Mesenchymal stem cell (in vitro differentiated cells and primary cell): ENCODE measurements at places on chromosomes 4 and X.

- peak; percentile 51 for DNase-seq
Observed at GRCh38 chrX:40908857-40909475, 173.6 kb upstream of the MED14 start.

DNA sequence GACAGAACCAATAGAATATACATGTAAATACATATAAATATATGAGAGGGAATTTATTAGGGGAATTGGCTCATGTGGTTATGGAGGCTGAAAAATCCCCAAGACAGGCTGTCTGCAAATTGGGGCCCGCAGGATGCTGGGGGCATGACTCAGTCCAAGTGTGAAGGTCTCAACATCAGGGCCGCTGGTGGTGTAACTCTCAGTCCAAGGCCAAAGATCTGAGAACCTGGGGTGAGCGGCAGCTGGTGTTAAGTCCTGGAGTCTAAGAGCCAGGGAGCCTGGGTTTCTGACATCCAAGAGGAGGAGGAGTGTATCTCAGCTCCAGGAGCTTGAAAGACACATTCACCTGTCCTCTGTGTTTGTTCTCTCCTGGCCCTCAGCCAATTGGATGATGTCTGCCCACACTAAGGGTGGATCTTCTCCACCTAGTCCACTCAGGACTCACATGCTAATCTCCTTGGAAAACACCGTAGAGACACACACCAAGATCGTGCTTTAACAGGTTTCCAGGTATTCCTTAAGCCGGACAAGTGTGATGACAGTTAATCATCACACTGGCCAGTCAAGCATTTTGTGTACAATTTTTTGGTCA is 28.9 kb downstream of the TIGD2 start:
- no peak for DNase-seq

DNA sequence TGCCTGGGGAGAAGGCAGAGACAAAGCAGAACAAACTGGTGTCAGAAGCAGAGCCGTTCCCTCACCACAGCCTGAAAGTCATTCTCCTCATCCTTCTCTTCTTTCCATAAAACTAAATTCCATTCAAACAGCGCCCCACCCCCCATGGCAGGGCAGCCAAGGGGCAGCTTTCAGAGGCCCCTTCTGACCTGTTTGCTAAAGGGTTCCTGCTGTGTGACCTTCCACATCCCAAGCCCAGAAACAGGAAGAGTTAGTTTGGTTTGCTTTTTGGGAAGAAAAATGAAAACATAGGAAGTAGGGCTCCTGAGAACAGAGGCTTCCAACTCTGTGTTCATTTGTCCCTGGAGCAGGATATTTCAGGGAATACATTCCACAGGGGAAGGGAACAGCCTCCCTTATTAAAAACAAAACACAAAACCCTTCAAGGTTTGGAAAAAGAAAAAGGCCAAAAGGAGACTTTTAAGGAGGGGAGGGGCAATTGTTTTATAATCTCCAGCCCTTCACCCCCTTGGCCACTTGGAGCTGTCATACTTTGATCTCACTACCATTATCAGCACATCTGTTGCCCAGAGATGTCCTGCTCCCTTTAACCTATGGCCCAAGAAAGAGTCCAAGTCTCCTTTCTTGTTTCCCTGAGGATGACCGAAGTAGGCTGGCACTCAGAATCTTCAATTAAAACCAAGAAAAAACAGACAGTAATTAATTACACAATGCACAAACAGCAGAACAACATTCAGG is 25.3 kb downstream of the STARD8 start:
- no peak for DNase-seq

DNA sequence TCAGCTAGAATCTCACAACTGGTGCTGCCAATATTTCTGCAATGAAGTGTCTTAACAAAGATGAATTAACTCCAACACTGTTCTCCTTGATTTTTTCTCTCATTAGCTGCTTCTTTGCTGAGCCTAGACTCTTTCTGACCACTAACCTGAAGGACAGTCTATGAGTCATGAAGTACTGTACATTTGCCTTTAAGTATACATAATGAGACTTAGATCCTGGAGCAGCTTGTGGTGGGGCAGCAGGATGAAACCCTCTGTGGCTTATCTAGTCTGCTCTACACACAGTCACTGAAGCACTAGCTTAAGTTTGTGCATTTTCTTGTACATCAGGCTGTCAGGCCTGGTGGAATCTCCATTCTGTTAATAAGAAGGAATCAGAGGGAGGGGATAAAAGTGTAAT is 307.4 kb upstream of the SMIM31 start:
- DNase-seq: peak; percentile 26

DNA sequence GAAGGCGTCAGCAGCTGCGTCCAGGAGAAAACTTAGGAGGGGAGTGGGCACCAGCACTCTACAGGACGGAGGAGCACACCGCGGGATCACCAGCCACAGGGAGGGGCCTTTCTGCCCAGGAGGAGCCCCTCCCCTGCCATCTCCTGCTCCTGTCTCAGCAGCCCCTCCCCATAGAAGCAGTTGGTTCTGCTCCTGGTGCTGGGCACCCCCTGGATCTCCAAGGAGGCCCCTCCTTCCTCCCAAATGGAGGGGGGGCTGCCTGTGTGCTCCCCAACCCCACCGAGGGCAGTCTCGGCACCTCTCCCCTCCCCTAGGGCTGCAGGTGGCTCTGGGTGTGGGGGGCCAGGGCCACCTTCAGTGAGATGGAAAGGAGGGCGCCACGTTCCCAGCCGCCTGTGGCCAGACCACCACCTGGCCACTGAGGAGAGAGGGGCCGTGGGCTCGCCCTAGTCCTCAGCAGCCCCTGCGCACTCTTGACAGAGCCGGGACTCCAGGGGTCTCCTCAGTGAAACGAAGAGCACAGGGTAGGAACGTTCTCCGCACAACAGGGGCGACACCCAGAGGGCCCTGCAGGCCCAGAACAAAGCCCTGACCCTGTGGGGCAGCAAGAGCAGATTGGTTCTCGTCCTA is 37.8 kb downstream of the CPLX1 start:
- no peak for DNase-seq

- DNase-seq: no peak
Observed at GRCh38 chr4:128670513-128670912, 139.0 kb upstream of the JADE1 start.

DNA sequence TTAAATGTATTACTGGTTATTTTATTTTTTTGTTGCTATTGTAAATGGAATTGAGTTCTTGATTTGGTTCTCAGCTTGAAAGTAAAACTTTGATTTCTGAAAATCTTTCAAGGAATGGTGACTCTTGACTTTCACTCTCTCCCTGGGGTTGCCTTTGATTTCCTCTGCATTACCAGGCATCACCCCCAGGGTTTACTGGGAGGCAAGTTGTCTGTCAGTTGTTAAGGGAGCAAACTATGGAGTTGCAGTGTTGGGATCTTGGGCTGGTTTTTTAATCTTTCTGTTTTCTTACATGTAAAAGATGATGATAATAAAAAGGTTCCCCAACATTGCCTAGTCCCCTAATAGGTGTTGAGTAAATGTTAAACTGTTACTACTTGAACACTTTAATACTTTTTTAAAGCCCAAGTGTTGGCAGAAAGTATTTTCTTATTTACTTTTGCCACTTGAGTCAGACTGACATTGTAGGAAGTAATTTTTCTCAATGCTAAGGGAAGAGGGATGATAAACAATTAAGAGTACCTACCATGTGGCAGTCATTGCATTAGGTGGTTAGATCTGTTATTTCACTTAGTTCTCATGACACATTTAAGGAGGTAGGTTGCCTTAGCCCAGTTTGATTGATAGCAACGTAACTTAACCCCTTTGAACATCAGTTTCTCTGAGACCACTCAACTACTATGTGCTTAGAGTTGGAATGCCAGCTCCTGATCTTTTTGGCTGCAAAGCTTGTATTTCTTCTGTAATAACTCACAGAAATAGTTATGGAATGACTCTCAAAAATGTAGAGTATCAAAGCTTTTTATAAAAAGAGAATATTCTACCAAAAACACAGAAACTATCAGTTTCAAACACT is 67.1 kb downstream of the DCLK2 start:
- peak; percentile 59 for DNase-seq

DNA sequence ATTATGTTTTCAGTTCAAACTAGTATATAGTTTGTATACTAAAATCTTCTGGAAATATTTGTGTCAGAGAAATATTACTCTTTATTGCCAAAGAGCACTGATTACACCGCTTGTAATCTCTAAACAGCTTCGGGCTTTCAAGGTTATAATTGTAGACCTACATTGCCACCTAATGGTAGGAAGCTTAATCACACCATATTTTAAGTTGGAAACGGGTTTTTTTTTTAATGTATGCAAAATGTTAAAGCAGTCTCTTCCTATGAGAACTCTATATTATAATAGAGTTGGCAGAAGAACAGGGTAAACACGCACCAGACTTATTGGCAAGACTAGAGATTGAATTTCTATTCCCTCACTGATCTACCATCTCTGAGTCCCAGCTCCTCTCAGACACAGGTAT is 19.5 kb upstream of the NFXL1 start:
- peak; percentile 58 for DNase-seq

GRCh38 chr4:129040471-129040870 is 52.9 kb downstream of the SCLT1 start:
- DNase-seq: no peak

- DNase-seq: peak; percentile 66
Observed at GRCh38 chrX:39309721-39310152, 508.5 kb downstream of the MID1IP1 start.

- DNase-seq: no peak
Observed at GRCh38 chrX:119900976-119901375, 5.3 kb downstream of the AKAP14 start.

DNA sequence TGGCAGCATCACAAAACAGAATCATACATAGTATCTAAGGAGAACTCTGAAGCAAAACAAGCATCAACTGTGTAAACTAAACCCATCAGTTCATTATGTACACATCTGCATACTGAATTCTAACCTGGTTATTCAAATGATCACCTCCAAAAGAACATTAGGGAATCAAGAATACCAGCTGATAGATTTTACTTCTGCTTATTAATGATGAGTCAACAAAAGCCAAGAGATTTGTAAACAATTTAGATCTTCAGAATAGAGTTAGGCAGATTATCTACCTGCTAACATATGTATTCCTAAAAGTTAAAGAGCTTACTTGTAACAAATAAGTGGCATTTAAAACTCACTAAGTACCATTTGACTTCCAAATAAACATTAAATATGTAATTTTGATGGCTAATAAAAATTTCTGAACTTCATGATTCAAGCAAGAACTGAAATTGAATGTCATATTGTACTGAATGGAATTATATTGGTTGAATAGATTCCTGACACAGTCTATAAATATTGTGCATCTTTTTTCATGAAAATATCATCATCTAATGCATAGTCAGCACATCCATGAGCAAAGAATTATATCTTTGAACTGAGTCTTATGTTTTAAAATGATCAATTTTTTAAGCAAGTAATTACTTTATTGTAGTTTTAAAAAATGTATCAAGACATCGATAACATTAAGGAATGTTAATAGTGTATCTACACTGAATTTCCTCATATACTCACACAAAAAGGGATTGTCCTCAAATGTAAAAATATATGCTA is 470.5 kb downstream of the GRXCR1 start:
- no peak for DNase-seq

DNA sequence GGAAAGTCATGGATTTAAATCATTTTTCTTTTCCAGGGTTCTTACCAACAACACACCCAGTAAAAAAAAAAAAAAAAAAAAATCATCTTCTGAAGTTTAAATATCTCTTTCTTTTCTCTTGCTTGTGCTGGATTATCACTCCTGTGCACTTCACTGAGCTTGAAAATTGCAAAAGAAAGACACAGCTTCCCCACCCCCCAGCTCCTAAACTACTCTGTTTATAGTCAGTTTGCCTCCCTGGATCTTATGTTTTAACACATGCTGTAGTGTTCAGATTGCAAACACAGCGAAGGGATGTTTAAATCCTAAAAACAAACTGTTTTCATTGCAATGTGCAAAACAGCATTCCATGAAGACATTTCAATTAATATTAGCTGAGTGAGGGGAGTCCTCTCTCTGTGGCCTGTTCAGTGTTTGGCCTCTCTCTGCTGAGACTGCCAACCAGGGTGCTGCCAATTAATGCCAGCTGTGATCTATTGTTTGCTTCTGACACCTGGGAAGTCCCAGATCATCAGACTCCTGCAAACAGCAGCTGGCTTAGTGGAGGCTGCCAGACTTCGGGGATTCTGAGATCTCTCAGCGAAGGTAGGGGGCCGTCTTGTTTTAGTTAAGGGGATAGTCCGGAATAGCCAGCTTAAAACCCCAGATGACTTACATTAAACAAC is 171.1 kb upstream of the PITX2 start:
- DNase-seq: peak; percentile 36

DNA sequence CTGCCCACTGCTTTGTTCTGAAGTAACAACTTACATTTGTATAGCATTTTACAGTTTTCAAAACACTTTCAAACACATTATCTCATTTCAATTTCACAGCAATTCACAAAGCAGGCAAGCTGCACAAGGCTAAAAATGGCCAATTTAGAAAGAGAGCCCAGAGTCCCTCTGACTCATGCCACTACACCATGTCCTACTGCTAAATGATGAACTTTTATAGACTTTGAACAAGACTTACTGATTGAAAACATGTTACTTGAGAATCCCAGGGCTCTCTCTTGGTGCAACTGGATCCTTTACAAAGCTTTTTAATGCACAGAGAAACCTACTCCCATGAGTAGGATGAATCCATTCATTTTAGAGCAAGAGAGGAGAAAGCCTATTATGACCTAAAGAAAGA is 5.8 kb upstream of the G3BP2 start:
- no peak for DNase-seq

DNA sequence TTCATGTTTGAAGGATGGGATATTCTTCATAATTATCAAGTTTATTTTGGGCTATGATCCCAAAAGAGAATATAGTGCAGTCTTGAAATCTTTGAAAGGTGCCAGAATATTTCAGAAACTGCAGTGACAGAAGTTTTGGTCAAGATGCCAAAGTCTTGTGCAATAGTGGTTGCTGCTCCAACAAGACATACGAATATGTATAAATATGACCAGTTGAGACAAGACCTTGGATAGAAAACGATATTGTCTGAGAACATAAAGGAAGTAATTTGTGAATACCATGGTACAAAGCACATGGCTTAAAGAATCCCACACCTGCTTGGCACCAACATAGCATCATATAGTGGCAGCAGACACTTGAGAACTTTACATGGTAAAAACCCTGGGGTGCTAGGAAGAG is 48.6 kb upstream of the AMELX start:
- no peak for DNase-seq

GRCh38 chrX:85928606-85929005 is 118.8 kb downstream of the CHM start:
- DNase-seq: no peak
